GF-D8 (cell line): ENCODE measurements at places on chromosomes 1 and 21.
A peak's percentile ranks its signal among the peaks of the same experiment; 100 is the strongest.

GRCh38 chr1:189874715-189875435, 602.8 kb downstream of the BRINP3 start:
- DNase-seq, result no peak

DNA sequence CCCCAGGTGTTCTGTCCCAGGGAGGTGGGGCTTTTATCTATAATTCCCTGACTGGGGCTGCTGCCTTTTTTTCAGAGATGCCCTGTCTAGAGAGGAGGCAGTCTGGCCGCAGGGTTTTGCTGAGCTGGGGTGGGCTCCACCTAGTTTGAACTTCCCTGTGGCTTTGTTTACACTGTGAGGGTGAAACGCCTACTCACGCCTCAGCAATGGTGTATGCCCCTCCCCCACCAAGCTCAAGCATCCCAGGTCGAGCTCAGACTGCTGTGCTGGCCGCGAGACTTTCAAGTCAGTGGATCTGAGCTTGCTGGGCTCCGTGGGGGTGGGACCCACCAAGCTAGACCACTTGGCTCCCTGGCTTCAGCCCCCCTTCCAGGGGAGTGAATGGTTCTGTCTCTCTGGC, 124.3 kb downstream of the CENPF start:
- DNase-seq, result no peak

GRCh38 chr1:117577191-117577885, 28.5 kb upstream of the TENT5C start:
- no peak for DNase-seq

DNA sequence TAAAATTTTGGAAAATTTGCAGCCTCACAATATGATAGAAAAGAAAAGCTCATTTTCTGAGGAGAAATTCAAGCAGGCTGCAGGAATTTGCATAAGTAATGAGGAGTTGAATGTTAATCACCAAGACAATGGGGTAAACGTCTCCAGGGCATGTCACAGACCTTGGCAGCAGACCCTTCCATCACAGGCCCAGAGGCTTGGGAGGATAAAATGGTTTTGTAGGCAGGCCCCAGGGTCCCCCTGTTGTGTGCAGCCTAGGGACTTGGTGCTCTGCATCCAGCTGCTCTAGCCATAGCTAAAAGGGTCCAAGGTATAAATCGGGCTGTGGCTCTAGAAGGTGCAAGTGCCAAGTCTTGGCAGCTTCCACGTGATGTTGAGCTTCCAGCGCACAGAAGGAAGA, 112.2 kb upstream of the FMN2 start:
- no peak for DNase-seq

DNA sequence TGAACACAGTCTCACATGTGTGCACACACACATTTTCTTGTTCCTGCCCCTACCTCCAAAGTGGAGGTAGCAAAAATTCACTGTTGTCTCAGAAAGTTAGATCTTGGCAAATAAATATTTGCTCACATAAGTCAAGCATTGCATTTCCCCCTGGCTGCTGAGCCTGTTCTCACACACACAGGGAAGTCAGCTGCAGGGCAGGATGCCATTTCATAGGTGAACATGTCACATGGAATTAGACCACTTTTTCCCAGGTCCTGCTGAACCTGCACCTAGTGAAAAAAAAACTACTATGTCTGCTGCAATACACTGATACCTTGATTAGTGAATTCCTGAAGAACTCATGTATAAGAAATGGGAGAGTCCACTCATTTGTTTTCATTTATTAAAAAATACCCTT, 5.3 kb upstream of the CD55 start:
- DNase-seq, result no peak

DNA sequence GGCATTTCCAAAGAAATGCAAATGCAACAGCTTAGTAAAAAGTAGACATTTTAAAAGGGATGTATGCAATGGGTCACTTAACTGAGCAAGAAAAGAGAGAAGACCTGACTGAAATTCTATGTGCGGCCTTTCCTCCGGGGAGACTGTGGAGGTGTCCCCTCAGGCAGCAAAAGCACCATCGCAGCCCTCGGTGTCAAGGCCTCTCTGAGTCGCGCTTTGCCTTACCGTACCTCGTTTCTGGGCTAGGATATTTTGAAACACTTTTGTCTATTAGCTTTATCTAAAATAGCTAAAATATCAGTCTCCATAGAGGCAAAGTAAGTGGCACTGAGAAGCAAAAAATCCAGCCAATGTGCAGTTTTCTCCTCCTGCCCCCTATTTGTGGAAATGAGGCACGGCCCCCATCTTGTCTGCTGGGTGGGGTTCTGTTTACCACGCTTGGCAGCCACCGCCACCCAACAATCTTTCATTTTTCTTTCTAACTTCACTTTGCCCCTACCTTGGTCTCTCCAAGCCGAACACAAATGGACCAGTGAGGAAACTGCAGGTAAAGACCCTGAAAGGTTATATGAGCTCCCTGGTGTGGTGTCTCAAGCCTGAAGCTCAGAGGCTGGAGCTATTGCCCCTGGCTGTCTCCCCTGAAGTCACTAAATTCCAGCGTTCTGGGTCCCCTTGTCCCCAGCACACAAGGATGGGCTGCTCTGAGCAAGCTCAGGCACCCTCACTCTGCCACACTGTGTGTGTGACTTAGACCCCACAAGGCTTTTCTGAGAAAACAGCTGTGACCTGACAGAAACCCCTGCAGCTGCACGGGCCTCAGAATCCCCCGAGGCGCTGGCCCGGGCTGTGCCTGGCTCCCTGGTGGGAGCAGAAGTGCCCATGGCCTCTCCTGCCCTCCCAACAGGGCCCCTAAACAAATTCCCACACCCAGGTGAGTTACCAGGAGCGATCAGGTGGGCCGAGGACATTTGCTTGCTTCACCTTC, 1.6 kb downstream of the CD247 start:
- DNase-seq, result no peak

DNA sequence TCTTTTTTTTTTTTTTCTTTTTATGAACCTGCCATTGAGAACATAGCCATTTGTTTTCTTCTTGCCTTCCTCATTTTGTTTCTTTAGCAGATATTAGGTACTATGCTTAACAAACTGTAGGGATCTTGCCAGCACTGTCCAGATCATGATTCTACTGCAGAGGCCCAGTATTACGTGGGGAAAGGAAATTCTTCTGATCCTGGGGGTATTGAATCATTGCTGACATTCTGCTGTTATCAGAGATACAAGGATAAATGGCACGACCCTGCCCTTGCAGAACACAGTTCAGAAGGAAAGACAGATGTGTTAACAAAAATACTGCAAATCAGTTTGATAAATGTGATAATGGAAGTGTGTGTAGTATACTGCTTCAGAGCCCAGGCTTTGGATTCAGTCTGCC, 56.2 kb downstream of the BTBD8 start:
- DNase-seq, result no peak

- no peak for DNase-seq
Measured at GRCh38 chr1:113136476-113136875, 63.5 kb downstream of the LRIG2 start.

- DNase-seq, result no peak
Measured at GRCh38 chr1:43140583-43140982, 31.5 kb downstream of the EBNA1BP2 start.

GRCh38 chr1:236204039-236204438, 61.7 kb downstream of the GPR137B start:
- DNase-seq, result no peak

DNA sequence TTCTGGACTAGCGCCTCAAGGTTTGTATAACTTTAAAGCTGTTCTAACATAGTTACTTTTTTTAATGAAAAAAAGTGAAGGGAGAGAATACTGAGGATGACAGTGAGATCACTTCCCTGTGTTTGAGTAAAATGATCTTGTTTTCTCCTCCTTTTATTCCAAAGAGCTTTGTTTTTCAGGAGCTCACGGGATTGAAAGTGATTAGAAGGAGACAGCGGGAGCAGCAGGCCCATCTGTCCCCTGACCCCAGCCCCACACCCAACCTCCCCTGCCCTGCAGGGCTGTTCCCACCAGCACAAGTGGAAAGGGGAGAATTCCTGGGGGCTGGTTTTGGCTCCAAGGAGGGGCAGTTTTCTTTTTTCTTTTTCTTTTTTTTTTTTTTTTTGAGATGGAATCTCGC, 2.1 kb upstream of the DNMT3L start:
- DNase-seq, result no peak

DNA sequence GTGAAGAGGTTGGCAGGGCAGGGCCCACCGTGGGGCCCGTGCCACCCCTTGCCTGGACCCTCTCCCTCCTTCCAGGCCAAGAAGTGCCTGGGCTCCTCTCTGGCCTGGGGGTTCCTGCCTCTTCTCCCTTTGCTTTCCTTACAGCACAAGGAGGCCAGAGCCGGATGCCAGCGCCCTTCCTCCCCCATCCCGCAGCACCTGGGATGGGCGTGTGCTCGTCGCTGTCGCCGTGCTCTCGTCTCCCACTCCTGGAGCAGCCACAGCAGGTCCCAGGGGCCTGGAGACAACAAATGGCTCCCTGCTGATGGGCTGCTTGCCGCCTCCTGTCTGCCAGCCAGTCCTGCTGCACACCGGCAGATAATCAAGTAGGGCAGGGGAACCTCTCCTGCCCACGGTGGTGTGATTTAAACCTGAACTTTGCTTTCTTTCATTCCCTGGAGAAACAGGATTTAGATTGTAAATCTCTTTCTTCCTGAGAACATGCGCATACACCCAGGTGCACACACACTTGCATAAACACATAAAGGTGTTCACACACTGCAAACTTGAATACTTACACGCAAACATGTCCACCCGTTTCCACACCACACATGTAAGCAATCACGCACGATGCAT, 50.8 kb upstream of the POU3F1 start:
- no peak for DNase-seq

DNA sequence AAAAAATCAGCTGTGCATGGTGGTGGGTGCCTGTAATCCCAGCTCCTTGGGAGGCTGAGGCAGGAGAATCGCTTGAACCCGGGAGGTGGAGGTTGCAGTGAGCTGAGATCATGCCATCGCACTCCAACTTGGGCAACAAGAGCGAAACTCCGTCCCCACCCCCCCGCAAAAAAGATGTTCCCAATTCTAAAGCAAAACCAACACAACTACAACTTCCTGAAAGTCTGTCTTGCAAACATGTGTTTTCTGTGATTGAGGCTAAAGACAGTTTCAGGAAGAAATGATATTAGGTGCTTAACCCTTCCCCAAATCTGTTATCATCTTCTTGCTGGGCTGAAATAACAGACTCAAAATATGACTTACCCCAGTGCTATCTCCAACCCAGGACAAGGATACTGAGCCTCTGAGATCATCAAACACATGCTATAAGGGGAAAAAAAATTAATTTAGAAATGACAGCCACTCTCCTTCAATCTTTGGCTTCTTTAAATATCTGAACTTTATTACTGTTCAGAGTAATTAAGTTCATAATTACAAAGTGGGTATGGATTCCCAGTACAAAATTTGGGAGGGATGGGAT, 28.5 kb downstream of the SORT1 start:
- DNase-seq, result no peak

DNA sequence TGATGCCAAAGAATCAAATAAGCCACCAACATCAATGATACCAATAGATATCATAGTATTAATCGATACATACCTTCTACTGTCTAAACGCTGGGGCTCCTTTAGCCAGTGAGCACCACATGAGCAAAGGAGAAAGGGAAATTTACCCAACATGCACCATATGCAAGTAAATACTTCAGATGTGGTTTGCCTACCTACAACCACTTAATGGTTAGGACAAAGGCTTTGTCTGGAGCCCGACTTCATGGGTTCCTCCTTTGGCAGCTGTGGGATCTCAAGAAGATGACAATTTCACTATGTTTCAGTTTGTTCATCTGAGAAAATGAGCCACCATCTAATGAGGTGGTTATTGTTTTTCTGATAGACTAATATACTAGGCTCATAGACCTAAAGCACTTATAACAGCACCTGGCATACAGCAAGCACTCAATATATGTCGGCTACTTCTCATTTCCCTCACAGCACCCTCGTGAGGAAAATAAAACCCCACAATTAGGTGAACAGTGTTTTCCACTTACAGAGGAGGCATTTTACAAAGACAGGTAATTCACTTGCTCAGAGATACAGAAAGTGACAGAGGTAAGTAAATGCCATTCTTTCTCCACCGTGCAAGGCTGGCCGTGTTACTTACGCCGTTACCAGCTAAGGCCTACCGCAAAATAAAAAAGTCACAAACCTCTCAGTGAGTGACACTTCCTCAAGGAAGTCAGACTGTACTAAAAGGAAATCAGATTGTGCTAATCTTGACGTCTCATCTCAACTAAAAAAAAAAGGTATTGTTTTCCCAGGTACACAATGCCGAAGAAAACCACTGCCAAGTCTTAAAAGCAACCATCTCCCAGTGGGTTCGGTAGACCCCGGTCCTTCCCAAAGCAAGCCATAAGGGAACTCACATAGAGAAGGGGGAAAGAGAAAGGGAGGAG, 1.6 kb downstream of the TTC13 start:
- peak; percentile 66 for DNase-seq

GRCh38 chr1:70220517-70221237, 503 bp upstream of the SRSF11 start:
- DNase-seq, result no peak

DNA sequence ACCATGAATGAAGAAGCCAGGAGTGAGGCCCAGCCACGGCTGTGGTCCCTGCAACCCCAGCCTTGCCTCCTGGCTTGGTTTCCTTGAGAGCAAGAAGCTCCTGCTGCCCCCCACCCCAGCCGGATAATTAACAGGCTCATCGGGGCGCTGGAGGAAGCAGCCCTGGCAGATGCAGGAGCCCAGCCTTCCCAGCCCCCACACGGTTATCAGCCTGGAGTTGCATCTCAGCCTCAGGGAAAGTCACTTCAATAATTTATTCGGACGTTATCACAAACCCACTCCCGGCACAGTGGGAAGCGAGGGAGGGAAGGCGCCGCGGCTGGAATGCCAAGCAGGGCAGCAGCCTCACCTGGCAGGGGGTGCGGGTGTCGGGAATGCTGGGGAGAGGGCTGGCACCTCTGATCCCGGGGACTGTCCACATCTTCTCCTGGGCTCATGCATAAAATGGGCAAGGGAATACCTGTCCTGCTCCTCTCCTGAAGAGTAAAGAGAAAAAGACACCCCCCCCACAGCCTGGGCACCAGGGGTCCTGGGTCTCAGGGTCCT, 43.3 kb upstream of the LRP8 start:
- DNase-seq, result no peak

- no peak for DNase-seq
Measured at GRCh38 chr1:59421232-59421920, 124.5 kb downstream of the FGGY start.

- DNase-seq, result no peak
Measured at GRCh38 chr1:153832293-153832692, 57.1 kb downstream of the SLC27A3 start.

GRCh38 chr1:239212811-239213220, 173.6 kb upstream of the CHRM3 start:
- no peak for DNase-seq

GRCh38 chr1:169150641-169151337, 44.3 kb downstream of the ATP1B1 start:
- no peak for DNase-seq

GRCh38 chr1:19756480-19756879, 43.2 kb downstream of the TMCO4 start:
- DNase-seq, result no peak

- DNase-seq, result no peak
Measured at GRCh38 chr1:202966006-202966898, 805 bp downstream of the CYB5R1 start.
